ENCODE measurements at places on chromosomes 2 and 18.

DNA sequence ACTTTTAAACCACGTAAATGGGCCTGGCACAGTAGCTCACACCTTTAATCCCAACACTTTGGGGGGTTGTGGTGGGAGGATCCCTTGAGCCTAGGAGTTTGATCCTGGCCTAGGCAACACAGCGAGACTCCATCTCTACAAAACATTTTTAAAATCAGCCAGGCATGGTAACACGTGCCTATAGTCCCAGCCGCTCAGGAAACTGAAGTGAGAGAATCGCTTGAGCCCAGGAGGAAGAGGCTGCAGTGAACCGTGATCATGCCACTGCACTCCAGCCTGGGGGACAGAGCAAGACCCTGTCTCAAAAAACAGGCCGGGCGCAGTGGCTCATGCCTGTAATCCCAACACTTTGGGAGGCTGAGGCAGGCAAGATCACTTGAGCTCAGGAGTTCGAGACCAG, 12.2 kb downstream of the ROCK1 start:
- DNase-seq: no peak

- no peak for DNase-seq
Measured at GRCh38 chr2:100268986-100269385, 53.3 kb downstream of the LONRF2 start.

DNA sequence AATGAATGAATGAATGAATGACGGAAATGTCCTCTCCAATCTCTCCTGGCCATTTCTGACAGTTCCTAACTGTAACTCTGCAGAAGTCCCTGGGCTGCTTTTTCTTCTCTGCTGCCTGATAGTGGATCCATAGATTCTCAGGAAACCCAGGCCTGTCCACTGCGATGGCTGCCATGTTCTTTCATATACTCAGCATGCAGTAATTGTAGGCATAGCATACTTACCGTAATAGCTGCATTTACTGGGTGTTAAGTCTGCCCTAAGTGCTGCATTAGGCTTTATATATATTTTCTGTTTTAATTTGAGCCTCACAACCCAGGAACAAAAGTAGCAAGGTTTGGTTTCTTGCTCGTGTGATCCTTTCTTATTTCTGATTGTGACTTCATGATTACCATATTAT, 122.9 kb downstream of the DCC start:
- no peak for DNase-seq

DNA sequence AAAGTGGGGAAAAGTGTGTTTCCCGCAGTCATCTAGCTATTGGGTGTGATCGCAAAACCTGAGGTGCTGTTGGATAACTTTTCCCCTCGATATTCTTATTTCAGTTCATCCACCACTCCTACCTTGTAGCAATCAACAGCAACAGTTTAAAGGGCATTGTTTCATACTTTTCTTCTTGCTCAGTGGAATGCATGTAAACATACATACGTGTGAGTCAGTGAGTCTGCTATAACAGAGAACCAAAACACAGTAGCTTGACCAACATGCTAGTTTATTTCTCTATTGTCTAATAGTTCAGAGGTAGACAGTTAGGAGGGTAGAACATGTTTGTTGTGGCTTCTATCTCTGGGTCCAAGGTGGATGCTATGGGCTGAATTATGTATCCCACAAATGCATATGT, 77.6 kb upstream of the FOXI3 start:
- no peak for DNase-seq

- DNase-seq: no peak
Measured at GRCh38 chr18:70688286-70688685, 399.4 kb downstream of the SOCS6 start.

DNA sequence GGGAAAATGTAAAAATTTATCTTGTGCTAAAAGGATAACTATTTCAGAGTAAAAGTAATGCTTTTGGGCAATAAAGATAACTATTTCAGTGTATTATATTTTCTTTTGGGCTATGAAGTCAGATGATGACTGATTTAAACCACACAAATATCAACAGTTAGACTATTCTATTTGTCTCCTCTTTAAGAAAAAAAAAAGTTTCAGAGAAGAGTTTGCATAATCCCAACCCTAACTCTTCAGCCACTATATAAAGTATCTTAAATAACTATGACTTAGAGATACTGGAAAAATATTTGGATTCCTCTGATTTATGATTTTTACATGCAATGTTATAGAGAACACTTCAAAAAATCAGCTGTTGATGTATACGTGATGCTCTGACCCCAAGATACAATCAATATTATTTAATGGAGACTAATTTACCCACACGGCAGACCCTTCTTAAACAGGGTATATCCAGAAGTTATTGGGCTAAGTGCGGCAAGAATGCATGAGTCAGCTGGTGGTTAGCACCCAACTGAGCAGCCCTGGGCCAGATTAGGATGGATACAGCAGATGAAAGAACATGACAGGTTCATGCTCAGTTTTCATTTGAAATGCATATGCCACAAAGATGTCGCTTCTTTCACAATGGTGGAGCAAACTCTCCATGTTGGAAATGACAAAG, 279.0 kb downstream of the AFF3 start:
- DNase-seq: no peak
